Central memory CD8-positive, alpha-beta T cell (primary cell): ENCODE measurements at places on chromosomes 16 and 17.

GRCh38 chr16:83271970-83272575 lies 535.7 kb upstream of the HSBP1 start:
- DNase-seq = no peak

GRCh38 chr17:38844261-38844757 lies 9.2 kb downstream of the RPL23 start:
- no peak for DNase-seq

DNA sequence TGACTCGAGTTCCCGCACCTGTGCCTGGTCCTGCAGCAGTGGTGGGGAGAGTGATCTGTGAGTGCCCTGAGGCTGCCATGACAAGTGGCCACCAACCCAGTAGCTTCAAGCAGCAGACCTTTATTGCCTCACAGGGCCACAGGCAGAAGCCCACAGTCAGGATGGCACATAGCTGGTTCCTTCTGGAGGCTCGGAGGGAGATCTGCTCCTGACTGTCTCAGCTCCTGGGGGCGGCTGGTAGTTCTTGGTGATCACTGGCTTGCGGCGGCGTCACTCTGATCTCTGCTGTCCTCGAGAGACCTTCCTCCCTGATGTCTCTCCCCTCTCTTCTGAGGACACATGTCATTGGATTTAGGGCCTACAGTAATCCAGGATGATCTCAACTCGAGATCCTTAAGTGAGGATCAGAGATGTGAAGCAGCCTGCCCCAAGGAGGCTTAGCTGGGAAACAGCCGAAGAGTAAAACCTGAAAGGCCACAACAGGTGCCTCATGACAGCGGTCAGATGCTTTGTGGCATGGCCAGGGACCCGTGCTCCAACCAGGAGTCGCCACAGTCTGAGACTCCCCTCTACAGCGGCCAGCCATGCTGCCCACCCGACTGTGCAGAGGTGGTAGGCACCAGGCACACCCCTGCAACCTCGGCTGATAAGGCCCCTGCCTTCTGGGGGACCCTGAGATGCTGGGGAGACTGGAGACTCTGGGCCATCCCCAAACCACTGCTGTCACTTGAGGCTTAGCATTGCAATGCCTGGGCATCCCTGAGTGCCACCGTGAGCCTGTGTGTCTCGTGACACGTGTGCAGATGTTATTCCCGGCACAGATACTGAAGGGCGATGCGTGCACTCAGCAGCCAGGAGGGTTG lies 30.0 kb upstream of the SLC38A10 start:
- no peak for DNase-seq

DNA sequence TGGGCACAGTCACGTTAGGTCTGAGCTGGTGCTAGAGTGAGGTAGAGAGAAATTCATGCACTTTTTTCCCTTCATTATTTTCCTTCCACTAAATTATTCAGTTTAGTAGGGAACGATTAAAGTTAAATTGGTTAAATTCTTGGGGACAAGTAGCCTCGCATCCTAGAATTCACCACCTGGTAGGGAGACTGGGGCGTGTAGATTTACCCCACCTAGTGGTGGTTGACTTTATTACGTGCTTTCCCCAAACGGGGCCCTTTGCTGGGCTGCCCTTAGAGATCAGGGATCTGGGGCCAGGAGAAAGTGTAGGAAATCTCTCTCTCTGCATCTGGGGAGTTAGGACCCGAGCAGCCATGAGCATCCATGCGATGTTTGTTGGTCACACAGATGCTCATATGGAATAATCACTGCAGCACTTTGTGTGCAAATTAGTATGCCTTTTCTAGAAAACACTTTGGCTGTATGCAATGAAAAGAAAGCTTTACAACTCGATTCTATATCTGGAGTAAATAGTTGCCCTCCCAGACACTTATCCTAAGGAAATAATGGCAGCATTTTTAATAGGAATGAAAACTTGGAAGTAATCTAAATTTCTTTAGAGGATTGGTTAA lies 107.0 kb downstream of the PLCG2 start:
- DNase-seq = no peak

GRCh38 chr17:47203984-47204721 lies 5.0 kb upstream of the MYL4 start:
- no peak for DNase-seq

GRCh38 chr17:74513987-74514631 lies 17.2 kb downstream of the CD300LB start:
- DNase-seq = peak; percentile 65

GRCh38 chr16:76970087-76970744 lies 220.8 kb upstream of the MON1B start:
- no peak for DNase-seq

DNA sequence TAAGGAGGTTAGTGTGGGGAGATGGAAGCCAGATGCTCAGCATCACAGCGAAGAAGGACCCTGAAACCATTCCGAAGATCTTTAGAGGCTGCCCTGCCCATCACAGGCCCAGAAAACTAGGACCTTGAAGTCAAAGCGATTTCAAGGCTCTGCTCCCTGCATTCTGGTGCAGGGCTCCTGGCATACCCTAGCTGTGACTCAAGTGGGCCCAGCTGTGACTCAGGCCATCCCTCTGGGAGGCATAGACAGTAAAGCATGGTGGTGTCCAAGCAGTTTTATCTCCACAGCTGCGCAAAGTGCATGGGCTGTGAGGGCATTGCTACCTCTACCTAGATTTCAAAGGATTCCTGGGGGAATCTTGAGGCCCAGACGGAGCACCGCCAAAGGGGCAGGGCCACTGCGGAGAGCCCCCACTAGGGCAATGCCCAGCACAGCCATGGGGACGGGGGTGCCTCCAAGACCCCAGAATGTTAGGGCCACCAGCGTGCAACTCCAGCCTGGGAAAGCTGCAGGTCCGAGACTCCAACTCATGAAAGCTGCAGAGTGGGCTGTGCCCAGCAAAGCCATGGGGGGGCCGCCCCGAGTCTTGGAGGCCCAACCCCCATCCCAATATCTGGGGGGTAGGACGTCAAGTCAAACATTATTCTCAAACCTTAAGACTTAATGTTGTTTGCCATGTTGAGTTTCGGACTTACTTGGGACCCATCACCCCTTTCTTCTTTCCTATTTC lies 11.7 kb upstream of the ZNF594 start:
- DNase-seq = no peak

- no peak for DNase-seq
Observed at GRCh38 chr17:73731733-73732132, 87.5 kb upstream of the SDK2 start.

- no peak for DNase-seq
Observed at GRCh38 chr17:48795444-48796162, 21.4 kb downstream of the TTLL6 start.

GRCh38 chr16:86042393-86042792 lies 143.4 kb downstream of the IRF8 start:
- DNase-seq = no peak

DNA sequence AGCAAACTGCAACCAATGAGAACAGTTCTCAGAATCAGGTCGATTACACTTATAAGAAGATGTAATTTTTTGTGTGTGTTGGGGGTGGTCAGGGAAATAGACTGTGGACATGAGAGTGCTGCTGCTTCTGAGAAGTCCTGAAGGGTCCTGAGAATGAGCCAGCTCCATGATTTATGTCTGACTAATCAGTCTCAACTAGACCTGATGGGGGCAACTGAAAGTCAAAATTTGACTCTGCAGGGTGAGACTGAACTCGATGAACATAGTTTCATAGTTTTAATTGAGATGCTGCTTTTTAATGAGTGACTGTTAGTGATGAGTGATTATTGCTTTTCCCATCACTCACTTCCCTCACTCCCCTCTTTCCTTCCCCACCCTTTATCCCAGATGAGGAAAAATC lies 37.3 kb downstream of the SMARCE1 start:
- DNase-seq = no peak

DNA sequence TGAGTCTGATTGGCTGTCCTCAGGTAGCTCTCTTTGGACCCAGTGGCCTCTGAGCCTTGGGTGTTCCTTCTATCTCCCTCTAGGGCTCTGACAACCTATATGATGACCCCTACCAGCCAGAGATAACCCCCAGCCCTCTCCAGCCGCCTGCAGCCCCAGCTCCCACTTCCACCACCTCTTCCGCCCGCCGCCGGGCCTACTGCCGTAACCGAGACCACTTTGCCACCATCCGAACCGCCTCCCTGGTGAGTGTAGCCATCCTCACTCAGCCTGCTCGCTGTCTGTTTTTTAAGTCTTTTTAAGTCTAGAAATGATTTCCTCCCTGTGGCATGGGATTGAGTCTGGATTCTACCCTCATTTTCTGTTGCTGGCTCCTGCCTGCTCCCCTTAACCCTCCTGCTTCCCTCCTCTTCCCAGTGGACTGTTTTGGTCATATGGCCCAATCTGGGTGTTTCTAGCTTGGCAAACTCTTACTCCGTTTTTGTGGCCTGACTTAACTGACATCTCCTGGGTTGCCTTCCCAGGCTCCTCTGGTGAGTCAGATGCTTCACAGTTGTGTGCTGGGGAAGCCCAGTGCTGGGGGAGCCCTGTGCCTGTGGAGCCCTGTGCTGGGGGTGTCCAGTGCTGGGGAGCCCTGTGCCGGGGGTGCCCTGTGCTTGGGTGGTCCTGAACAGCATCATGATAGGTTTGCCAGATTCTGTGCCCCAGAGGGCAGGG lies 9.9 kb downstream of the TAOK2 start:
- no peak for DNase-seq

- DNase-seq = no peak
Observed at GRCh38 chr17:13835151-13835550, 233.4 kb upstream of the HS3ST3A1 start.

DNA sequence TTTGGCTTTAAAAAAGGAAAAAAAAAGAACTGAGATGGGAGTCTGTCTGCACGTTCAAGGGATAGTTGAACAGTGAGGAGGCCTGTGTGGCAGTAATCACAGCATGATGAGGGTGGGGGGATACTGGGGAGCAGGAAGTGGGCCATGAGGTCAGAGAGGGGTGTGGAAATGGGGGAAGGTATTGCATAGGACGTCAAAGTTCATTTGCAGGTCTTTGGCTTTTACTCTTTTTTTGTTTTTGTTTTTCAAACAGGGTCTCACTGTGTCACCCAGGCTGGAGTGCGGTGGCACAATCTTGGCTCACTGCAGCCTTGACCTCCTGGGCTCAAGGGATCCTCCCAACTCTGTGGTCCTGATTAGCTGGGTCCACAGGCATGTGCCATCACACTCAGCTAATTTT lies 19.0 kb downstream of the WWP2 start:
- no peak for DNase-seq

GRCh38 chr17:47829870-47830269 lies 1.5 kb downstream of the MRPL10 start:
- peak; percentile 84 for DNase-seq

DNA sequence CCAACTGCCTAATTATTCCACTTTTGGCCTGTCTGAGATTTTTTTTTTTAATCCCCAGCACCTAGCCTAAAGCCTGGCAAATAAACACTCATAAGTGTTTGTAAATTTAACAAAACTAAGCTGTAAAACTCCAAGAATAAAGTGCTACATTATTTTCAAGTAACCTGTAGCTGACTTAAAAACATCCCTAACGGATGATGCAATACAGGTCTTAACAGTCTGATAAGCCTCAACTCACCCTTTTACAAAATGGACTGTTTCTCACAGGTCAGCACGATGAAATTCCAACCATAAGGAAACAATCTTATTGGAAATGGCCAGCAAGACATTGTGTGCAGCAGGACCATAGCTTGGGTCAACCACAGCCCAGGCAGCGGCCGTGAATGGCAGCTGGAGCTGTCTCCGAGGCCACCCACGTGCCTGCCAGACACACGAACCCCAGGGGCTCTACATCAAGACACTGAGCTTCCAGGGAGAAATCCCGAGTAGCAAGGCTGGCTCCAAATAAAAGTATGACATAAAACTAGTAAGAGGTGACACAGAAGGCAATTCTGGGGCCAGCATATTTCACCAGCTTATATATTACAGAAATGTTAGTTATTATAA lies 58.9 kb downstream of the NDEL1 start:
- DNase-seq = no peak

GRCh38 chr16:66382171-66382965 lies 15.9 kb downstream of the CDH5 start:
- no peak for DNase-seq

- no peak for DNase-seq
Observed at GRCh38 chr17:36117505-36118382, 14.1 kb downstream of the CCL4 start.

DNA sequence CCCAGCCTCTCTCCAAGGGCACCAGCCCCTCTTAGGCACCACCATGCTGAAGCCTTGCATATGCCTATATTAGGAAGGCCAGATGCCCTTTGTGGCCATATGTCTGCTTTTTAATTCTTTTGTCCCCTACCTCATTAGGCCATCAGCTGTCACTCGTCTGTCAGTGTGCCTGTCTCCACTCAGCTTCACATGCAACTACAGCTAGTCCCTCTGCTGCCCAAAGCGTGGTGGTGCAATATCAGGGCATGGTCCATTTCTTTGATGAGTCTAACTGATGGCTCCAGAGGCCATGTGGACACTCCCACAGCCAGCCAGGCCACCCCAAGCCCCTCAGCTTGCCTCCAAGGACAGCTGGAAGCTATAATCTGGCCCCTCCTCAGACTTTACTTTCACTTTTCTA lies 36.3 kb downstream of the MYO18A start:
- no peak for DNase-seq

DNA sequence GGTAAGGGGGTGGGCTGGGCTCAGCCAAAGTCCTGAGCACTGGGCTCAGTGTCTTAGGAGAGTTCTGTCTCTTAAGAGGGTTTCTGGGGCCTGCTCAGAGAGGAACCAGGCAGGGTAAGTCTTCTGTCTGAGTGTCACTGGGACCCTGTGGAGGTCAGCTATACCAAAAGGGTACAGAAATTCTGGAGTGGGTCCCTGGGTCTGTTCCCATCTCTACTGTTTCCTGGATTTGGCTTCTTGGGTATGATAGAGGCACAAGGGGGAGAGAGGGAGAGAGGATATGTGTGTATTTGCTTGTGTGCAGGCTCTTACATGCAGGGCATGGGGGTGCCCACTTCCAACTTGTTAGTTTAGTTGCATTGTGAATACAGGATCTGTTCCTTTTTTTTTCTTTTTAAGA lies 1.6 kb downstream of the E2F4 start:
- no peak for DNase-seq

DNA sequence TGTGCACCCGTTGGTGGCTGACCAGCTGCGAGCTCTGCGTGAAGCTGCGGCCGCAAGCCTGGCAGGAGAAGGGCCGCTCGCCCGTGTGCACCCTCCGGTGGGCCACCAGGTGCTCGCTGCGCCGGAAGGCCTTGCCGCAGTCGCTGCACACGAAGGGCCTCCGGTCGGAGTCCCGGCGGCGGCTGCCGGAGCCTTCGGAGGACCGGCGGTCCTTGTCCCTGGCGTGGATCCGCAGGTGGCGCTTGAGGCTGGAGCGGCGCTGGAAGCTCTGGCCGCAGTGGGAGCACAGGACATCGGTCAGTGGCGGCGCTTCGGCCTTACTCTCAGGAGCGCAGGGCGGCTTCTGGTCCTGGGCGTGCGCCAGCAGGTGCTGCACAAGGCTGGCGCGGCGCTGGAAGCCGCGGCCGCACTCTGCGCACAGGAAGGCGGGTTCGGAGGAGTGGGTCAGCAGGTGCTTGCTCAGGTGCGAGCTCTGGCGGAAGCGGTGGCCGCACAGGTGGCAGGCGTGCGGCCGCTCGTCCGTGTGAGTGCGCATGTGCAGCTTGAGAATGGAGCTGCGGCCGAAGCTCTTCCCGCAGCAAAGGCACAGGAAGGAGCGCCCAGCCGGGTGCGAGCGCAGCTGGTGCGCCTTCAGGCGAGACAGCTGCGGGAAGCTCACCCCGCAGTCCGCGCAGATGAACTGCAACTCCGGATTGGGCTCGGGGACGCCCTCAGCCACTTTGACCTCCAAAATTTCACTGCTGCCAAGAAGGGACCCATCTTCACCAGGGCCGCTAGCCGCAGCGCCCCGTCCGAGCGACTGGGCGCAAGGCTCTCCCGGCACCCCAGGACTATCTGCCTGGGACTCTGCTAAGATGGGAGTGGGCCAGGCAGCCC lies 9.1 kb downstream of the ZSCAN10 start:
- no peak for DNase-seq
